ENCODE measurements at places on chromosomes 7 and 10.

GRCh38 chr10:91201213-91201996 is 19.1 kb upstream of the PCGF5 start:
- DNase-seq = peak; percentile 34

- DNase-seq = no peak
Measured at GRCh38 chr7:155401884-155402283, 56.0 kb upstream of the EN2 start.

DNA sequence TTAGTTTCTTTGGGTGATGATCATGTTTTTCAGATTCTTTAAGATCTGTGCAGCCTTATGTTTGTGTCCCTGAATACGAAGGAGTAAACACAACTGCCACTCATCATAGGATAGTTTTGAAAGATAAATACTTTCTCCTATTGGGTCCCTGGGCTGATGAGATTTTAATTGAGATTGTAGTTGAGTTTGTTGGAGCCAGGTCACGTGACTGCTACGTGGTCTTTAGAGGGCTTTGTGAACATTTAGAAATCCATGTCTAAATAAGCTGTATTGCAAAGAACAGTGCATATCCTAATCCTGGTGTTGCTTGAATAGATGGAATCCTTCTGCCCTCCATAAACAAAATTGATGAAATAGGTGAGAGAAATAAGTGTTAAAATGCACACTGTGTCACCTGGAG is 17.4 kb upstream of the ZNF716 start:
- no peak for DNase-seq

DNA sequence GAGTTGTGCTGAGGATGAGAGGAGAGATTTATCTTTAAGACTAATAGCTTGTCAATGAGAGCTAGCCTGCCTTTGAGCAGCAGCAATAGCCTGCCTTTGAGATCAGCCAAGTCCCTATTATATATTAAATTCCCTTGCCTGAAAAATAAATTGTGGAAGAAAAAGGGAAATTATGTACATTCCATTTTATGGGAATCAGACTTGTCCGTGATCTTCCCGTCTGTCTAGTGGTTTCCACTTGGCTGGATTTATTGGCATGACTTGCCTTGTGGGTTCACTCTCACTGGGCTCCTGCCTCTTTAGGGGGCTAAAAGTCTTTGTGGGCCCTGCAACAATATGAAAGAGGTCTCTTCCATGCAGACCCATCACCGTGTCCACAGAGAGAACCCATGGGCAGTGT is 171.7 kb upstream of the FRMD4A start:
- DNase-seq = no peak

DNA sequence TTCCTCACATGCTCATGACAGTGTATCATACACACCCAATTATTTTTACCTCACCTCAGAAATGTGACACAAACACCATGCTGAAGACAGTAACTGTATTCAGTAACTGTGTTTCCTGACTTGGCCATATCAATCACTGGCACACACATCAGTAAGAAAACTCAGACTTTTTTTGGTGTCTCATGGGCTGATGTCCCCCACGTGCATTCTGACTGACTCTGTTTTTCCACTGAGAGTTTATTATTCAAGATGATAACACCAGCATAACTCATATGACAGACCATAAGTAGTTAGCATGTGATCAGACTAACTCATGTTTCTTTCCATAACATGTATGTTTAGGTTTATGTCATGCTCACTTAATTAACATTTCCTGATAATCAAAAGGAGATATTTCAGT is 124.8 kb downstream of the CD36 start:
- no peak for DNase-seq

GRCh38 chr10:52312942-52313255 is 1.2 kb upstream of the DKK1 start:
- DNase-seq = peak; percentile 12
